Naive thymus-derived CD8-positive, alpha-beta T cell (primary cell): ENCODE measurements at places on chromosomes 12 and 14.

DNA sequence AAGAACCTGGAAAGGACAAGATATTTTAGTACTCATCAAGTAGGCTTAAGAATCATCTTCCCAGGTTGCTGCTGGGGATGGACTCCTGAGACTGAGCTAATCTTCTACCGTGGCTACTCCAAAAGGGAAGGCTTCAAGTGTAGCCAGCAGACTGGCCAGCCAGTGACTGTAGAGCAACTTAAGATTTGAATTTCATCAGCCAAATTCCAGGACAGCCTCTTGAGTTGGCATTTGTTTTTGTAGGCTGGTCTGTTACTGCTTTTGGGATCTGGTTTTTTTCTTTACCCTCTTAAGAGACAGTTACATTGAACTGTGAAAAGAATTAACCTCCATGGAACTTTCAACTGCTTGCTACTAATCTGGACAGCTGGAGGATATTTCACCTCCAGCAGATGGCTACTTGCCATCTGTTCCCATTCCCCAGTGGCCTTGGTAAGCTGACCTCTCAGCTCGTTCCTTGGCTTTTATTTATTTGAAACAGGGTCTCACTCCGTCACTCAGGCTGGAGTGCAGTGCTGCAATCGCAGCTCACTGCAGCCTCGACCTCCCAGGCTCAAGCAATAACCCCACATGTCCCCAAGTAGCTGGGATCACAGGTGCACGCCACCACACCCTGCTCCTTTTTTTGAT lies 20.7 kb downstream of the VTI1B start:
- no peak for DNase-seq

DNA sequence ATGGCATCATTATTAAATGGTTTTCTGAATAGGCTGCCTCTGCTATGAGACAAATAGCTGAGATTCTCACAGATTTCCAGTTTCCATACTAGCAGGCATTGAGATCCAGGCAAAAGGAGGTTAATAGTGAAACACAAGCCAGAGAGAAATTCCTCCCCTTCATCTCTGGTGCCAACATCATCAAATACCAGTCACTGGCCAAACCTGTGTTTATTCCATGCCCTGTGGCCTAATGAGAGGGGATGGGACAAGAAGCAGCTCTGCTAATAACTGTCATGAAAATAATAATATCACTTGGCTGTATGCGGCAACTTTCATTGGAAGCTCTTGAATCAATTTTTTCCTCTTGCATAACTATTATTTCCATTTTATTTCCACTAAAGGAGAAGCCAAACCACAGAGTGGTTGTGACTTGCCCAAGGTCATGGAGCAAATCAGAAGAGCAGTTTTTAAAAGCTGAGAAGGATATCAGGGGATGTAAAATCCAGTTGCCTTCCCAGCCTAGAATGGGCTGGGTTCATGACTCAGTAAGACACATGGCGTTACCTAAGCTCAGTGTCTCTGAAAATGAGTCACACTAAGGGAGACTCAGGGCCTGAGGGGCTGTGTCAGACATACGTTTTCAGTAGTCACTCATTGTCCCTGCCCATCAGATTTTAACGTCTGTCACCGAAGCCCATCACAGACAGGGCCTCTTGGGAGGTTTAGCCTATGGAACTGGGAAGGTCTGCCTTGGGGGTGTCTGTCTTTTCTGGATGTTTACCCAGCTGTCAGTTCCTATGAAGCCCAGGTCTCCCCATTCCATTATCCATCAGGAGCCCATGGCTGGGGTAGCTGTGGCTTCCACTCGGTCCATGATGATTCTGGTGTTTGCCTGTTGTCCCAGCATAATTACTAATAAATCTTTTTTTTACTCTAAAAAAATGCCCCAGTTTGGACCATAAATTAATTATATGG lies 208.8 kb upstream of the EEA1 start:
- DNase-seq: no peak

- DNase-seq: no peak
Measured at GRCh38 chr12:4630262-4630661, 18.6 kb downstream of the AKAP3 start.

DNA sequence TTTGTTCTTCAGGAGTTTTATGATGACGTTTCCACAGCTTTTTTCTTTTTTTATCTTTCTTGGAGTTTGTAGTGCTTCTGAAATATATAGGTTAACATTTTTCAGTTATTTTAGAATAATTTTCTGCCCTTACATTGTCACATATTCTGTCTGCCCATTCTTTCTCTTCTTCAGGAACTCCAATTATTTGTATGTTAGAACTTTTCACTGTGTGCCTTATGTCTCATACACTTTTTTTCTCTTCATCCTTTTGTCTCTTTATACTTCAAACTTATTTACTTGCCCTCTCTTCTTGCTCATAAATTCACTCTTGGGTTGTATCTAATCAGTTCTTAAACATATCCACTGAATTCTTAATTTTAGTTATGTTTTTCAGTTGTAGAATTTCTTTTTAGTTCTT lies 105.3 kb downstream of the ARID2 start:
- no peak for DNase-seq
